Stimulated activated CD4-positive, alpha-beta T cell treated with anti-CD3 and anti-CD28 coated beads, Interleukin-4, amount 100 ng/mL, for 4 hours (primary cell): ENCODE measurements at places on chromosomes 3 and 15.

- no peak for DNase-seq
Measured at GRCh38 chr15:67745073-67746006, 80.0 kb upstream of the SKOR1 start.

- no peak for DNase-seq
Measured at GRCh38 chr3:82055792-82056191, 294.3 kb upstream of the GBE1 start.

DNA sequence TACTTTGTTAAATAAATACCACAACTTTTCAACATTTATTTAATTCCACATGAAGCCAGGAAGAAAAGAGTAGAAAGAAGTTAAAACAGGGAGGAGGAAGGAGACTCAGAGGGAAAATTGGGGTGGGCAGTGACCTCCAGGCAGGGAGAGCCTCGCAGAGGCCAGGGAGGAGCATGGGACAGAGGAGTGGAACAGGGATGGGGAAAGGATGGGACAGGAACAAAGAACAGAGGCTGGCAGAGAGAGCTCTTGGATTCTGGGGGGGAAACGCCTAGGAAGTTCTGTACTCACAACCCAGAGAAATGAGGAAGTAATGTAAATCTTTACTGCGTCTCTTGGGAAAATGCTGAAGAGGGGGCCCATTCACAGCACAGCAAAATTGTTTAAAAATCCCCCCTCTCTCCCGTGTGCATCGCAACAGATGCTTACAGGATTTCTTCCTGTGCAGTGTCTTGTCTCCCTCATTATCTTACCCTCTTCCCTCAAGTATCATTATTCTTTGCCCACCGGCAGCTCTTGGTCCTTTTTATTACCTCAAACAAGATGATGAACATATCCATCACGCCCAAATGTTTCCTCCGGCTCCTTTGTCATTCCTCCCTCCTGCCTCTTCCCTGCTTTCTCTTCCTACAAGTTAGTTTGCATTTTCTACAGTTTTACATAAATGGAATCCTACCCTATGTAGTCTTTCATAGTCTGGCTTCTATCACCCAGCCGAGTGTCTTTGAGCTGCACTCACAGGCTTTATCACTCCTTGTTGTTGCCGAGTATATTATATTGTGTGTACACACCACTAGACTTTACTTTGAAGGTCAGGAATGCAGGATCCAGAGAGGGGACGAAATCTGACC lies 65.5 kb downstream of the ARHGAP31 start:
- no peak for DNase-seq

DNA sequence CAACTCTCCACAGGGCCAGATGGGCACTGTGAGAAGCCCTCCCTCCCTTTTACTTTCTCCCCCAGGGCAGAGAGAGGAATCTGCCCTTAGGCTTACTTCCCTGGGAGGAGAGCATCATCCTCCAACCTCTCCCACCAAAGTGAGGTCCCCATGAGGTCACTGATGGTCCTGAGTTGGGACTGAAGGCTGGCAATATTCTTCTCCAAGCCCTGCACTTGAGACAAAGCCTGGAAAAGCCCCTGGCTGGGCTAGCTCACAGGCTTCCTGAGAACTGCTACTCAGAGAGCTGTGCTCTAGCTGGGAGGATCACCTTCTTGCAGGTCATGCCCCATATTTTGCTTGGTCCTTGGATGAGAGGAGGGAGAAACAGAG lies 110.0 kb upstream of the MEF2A start:
- no peak for DNase-seq

- DNase-seq: no peak
Measured at GRCh38 chr3:36312351-36312750, 68.0 kb upstream of the STAC start.

- no peak for DNase-seq
Measured at GRCh38 chr3:112640930-112641801, at the start of gene CCDC80. Gene CCDC80, minus strand, starts transcription at chr3:112641143. Its CDS starts 1,238 bp downstream, at chr3:112639905.

DNA sequence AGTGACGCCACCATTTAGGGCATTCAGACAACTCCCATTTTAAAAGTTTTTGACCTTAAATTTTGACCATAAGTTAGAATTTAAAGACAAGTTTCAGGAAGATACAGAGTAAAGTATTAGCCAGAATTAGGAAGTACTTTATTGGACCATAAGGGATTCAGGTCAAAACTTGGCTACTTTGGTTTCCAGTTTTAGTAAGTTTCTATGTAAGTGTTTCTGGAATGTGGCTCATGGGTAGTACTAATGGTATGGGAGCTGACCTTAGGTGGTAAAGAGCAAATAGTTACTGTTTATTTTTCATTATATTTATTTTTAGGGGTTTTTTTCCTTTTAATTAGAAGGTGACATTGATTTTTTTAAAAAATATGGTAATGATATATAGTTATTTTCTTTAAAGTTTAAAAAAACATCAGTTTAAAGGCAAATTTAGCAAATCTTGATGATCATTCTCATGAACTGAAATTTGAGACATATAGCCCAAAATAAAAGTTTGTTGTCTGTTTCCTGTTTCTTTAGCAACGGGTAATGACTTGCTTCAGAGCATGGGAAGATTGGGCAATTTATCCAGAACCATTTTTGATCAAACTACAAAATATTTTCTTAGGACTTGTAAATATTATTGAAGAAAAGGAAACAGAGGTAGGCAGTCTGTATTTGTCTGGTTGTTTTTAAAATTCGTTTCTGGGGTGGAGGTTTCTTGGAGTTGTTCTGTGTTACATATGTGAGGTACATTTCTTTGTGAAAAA lies 34.3 kb downstream of the U2SURP start:
- no peak for DNase-seq

GRCh38 chr15:34188711-34189110 lies 21.2 kb downstream of the KATNBL1 start:
- DNase-seq: no peak

GRCh38 chr3:48881652-48882114 lies 17.0 kb downstream of the SLC25A20 start:
- no peak for DNase-seq

- no peak for DNase-seq
Measured at GRCh38 chr15:77014132-77015081, 19.5 kb downstream of the PSTPIP1 start.

DNA sequence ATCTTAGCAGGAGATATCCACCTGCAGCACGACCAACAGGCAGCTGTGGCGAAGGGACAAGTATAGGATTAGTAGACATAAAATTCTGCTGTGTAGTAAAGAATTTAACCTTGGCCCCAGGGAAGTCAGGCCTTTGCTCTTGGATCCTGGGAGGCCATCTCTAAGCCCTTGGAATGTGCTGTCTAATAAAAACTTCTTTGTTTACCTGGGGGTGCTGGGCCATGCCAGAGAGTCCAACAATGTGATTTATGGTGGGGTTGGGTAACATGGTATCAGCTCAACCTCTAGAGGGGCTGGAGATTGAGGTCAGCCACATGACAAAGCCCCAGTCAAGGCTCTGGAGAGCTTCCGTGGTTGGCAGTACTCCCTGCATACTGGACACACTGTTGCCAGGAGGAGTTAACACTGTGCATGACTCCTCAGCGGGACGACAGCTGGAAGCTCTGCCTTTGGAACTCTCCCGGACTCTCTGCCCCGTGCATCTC lies 52.4 kb downstream of the HEG1 start:
- DNase-seq: no peak

GRCh38 chr3:172407872-172408271 lies 40.4 kb downstream of the GHSR start:
- no peak for DNase-seq

- no peak for DNase-seq
Measured at GRCh38 chr3:115354010-115354409, 206.9 kb upstream of the ZBTB20 start.

DNA sequence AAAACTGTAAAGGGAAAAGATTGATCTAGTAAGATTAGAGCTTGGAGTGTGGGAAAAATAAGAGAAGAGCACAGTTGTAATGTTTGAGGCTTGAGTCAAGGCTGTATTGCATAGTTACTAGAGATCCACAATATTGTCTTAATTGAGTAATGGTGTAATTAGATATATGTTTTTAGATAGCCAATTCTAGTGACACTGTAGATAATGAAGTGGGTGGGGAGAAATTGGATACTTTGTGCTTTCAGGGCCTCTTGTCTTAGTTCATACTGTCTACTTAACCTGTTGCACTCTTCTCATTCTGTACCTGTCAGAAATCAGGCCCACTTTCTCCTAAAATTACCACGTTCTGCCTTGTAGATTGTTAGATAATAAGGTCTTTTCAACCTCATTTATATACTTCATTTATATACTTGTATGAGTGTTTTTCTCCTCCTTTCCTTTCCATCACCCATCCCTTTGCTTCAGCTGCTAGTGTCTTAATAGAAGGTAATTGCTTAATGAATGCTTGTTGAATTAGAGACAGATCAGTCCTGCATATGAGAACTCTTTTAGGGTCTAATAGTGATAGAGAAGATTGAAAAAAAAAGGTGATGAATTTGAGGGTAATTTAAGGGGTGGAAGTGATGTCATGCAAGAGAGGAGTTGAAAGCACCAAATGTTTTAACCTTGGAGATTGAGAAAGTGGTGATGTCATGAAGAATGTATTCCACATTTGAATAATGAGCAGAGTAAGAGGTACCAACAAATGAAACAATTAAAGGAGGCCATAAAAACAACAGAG lies 32.0 kb downstream of the PIK3CA start:
- DNase-seq: no peak

GRCh38 chr3:160831401-160831800 lies 75.4 kb downstream of the PPM1L start:
- DNase-seq: no peak

GRCh38 chr3:81974751-81975150 lies 213.3 kb upstream of the GBE1 start:
- no peak for DNase-seq

DNA sequence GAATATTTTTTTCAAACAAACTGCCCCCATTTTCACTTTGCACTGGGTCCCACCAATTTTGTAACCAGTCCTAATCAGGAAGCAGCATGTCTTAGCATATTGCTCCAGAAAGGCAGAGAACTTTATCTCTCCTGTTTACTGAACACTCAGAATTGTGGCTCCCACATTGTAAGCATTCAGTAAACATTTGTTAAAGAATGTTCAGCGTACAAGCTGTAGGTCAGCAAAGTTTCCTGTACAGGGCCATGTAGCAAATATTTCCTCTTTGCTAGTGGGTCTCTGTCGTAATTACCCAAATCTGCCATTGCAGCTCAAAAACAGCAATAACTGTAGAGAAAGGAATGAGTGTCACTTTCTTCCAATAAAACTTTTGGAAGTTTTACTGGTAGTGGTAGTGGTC lies 393.3 kb downstream of the GRM7 start:
- DNase-seq: no peak

GRCh38 chr15:69823223-69823907 lies 274.4 kb downstream of the TLE3 start:
- DNase-seq: no peak

GRCh38 chr15:59590027-59590426 lies 21.6 kb upstream of the GCNT3 start:
- no peak for DNase-seq

GRCh38 chr3:52429031-52429430 lies 15.9 kb downstream of the SEMA3G start:
- DNase-seq: no peak

GRCh38 chr3:128973988-128974564 lies 19.8 kb downstream of the CFAP92 start:
- no peak for DNase-seq

GRCh38 chr15:63970621-63971426 lies 75.5 kb downstream of the DAPK2 start:
- DNase-seq: no peak

- DNase-seq: no peak
Measured at GRCh38 chr3:134693804-134694203, 43.0 kb upstream of the KY start.

- no peak for DNase-seq
Measured at GRCh38 chr3:4824926-4825325, 154.3 kb upstream of the BHLHE40 start.

GRCh38 chr3:146300768-146301167 lies 49.9 kb upstream of the PLSCR4 start:
- DNase-seq: no peak

DNA sequence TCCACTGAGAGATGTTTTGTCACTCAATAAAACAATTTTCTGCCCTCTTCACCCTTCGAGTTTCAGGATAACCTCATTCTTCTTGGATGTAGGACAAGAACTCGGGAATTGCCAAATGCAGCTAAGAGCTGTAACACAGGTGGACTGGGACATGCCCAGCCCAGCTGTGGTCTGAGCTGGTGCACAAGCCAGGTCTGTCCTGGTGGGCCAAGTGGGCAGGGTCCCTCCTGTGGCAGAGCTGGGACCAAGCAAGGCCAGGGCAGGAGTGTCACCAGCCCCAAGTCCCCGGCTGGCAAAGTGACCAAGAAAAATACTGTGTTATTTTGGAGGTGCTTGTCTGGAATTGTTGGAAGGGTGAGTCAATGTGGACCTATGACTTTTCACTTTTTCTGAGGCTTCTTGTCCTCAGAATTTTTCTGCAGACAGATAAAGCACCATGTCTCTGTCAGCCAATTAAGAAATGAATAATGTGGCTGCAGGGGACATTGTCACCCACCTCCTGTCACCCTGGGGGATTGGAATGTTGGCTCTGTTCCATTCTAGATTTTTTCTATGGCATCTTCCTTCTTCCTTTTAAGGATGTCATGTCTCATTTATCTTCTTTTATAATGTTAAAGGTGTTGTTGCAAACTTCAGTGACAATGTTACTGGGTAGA lies 645.2 kb upstream of the EPHA6 start:
- DNase-seq: no peak

- DNase-seq: no peak
Measured at GRCh38 chr3:23938688-23939087, 6.4 kb upstream of the NR1D2 start.

- no peak for DNase-seq
Measured at GRCh38 chr3:53773611-53774368, 72.4 kb downstream of the CHDH start.

- no peak for DNase-seq
Measured at GRCh38 chr15:85709250-85709649, 85.5 kb downstream of the KLHL25 start.

- no peak for DNase-seq
Measured at GRCh38 chr15:39468828-39469227, 112.1 kb upstream of the THBS1 start.

- no peak for DNase-seq
Measured at GRCh38 chr3:61343543-61343942, 92.3 kb upstream of the FHIT start.

DNA sequence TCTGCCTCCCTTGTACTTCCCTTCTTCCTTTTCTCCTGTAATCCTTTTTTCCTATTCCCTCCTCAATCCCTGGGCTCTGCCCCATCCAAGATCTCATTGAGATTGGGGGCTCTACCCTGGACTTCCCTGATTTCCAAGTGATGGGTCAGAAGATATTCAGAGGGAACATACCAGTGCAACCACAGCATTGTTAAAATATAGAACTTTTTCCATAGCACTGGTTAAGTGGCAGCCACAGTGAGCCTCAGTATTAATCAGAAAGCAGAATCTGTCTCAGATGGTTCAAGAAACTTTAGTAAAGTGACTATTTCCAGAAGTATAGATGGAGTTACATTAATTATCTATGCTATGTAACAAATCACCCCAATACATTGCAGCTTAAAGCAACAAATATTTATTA lies 18.7 kb upstream of the SCN10A start:
- DNase-seq: no peak

DNA sequence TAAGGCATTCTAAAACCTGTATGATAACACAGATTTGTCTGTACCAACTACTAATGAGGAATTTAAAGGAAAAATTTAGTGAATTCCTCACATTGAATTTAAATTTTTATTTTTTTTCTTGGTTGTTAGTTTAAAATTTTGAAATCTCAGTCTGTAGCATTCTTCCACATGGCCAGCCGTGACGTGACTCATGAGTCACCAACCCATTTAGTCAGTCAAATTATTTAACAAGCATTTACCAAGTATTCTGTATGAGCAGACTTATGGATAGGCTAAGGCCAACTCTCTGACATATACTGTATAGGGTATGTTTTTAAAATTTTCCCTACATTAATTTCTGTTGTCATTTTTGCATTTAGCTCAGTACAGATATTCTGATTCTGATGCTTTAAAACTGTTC lies 112.9 kb downstream of the CNTN4 start:
- no peak for DNase-seq
